ENCODE measurements at places on chromosomes 5 and 9.

- DNase-seq: no peak
These were observed 133.7 kb downstream of the DMAC1 start for GRCh38 chr9:7665874-7666273.

DNA sequence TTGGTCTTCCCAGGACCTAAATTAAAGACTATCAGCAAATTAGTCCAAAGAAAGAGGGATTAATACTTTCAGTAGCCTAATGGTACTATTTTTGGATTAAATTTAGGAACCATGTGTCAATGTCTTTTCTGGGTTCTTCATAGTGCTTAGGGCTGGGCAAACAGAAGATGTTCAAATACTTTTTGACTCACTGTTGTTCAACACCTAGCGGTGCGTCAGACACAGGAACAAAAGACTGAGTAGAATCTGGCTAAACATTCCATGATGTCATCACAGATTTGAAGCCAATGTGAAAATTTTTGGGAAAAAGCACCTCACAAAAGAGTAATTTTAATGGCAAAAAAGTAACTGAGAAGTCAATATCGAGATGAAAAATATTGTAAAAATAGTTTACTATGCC, 544.4 kb downstream of the EFNA5 start:
- no peak for DNase-seq

- DNase-seq: no peak
These were observed 276.1 kb downstream of the ARHGAP26 start for GRCh38 chr5:143046314-143046713.

GRCh38 chr9:90698871-90699440, 56.3 kb upstream of the DIRAS2 start:
- no peak for DNase-seq

DNA sequence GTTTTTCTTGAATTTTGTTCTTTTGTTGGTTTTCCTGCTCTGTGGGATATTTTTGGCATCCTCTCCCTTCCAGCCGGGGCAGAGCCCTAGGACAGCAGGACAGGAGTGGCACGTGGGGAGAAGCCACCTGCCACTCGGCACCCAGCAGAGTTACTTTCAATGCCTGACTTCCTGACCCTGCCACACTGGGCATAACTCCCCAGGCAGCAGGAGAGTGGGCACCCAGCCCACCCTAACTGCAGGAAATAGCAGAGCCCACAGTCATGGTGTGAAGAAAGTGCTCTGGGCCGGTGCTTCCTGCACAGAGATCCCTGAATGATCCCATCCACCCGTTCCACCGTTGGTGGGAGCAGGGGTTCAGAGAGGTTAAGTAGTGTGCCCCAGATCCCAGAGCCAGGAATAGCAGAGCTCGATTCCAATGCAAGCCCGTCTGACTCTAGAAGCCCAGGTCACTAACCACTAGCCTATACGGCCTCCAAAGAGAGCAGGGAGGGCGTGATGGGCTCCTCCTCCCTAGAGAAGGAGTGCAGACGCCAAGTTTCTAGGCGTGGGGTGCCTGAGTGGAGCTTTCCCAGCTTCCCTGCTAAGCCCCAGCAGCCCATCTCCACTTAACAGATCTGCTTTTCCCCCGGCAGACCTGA, 8.1 kb upstream of the NUP214 start:
- no peak for DNase-seq

DNA sequence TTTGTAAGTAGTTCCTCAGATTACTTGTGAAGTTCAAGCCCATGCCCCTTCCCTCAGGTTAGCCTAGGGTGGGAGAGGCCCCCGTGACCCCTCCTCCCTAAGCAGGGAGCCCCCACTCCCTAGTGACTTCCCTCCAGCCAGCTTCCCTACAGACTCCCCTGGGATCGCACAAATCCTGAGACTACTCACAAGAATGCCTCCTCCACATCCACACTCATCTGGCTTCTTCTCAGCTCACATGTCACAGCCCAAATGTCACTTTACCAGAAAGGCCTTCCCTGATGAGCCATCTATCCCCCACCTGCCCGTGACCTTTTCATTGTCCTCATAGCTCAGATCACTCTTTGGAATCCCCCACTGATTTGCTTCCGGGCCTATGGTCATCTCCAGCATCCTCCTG, 96.7 kb upstream of the ARAP3 start:
- no peak for DNase-seq

All from CD4-positive, alpha-beta T cell treated with Interferon gamma for 1 hour (primary cell).